ENCODE measurements at places on chromosomes 2 and 18. TPM values are rescaled to one million over a fixed set of nuclear protein-coding genes. Genes with fewer than 3 reads are reported as not detected.

CAPN14 gene
- not detected for total RNA-seq

LHCGR gene
- not detected for total RNA-seq

ITPRID2 gene
- total RNA-seq, result 102 TPM

TUBA3E gene
- total RNA-seq, result not detected

Data from thoracic aorta (tissue), 2 donors.